Activated T-helper 1 cell treated with anti-CD3 and anti-CD28 coated beads, Interleukin-2, amount 50 U/mL, for 16 hours (primary cell): ENCODE measurements at places on chromosomes 2 and 18.

DNA sequence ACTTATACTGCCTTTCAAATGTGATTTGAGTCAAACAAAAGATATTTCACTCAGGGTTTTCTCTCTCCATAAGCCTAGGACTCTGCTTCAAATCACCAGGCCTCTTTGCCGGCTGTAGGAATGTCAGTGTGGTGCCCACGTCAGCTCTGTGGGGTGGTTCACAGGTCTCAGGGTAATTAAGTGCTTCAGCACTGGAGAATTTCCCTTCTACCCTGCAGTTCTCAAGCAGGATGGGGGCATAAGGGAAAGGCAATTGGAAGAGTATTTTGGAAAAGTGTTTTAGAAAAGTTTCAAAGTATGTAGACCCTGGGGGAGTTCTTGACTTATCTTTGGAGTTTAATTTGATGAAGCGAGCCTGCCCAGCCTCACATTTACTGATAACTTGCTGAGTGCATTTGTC is 9.6 kb downstream of the CNGA3 start:
- DNase-seq, result no peak

DNA sequence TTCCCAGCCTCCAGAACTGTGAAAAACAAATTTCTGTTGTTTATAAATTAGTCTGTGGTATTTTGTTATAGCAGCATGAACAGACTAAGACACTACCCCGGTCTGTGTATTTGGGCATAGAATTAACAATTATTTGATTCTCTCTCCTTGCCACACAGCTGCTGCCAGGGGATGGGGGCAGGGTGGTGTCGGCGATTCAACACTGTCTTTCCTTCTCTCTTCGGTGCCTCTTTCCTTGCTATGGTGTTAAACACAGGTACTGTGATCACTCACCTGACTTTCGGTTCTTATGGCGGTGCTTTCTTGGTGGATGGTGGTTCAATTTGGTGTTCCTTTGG is 50.8 kb upstream of the CTAGE1 start:
- no peak for DNase-seq

DNA sequence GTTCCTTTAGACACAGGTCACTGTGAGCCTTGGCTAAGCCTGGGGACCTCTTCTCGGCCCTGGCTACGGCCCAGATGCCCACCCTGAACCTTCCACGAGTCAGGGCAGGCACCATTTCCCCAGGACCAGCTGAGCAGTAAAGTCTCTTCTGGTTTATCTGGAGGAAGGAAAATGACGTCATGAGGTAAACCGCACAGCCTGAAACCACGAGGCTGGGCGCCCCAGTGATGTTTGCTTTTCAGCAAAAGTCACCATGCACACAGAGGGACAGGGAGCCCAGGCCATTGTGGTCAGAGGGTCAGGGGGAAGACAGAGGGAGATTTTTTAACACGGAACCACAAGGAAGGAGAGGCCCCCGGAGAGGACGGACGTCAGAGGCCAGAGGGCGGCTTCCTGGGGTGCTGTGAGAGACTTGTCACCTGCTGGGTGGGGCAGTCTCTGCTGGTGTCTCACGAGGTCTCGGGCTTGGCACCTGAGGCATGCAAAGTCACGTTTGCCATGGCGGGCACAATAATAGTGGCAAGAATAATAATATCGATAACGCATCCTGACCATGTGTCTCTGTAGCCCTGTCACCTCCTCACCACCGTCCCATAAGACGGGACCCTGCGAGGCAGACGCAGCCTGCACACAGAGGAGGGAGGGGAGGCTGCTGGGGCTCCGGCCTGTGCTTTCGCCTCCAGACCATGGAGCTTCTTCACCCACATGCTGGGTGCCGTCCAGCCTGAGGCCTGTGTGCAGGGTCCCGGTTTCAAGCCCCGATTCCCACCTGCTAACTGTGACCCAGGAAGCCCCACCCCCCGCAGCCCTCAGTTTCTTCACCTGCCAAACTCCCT is 33.2 kb upstream of the FOSL2 start:
- peak; percentile 54 for DNase-seq

- no peak for DNase-seq
Observed at GRCh38 chr2:27307545-27308358, 493 bp downstream of the UCN start.

GRCh38 chr2:118568700-118569099 is 278.7 kb downstream of the EN1 start:
- DNase-seq, result no peak
